ENCODE measurements at places on chromosomes 4 and X. TPM values are rescaled to one million over a fixed set of nuclear protein-coding genes. Genes with fewer than 3 reads are reported as not detected.
A peak's percentile ranks its signal among the peaks of the same experiment; 100 is the strongest.

Gene SLITRK4
- 4.9 TPM for total RNA-seq

Gene SPANXN4
- not detected for total RNA-seq

DNA sequence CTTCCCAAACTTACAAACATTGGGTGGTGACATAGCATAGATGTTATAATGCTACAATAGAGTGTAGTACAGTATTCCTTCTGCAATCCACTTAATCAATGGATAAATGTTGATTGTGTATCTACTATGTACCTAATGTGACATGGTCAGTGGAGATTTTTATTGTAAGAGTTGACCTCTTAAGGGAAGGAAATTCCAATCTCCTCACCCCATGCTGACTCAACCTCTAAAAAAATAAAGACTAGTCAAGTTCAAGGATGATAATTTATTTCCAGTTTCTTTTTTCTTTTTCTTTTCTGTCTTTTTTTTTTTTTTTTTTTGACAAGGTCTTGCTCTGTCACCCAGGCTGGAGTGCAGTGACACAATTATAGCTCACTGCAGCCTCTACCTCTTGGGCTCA is 206.5 kb upstream of the STS start:
- H3K4me3 ChIP-seq: no peak overlapping the region
- no peak overlapping the region for H3K27ac ChIP-seq
- no peaks in the 10 kb centered on the region for H3K27me3 ChIP-seq
- no peaks in the 10 kb centered on the region for H3K4me1 ChIP-seq
- no peaks in the 10 kb centered on the region for H3K36me3 ChIP-seq

DNA sequence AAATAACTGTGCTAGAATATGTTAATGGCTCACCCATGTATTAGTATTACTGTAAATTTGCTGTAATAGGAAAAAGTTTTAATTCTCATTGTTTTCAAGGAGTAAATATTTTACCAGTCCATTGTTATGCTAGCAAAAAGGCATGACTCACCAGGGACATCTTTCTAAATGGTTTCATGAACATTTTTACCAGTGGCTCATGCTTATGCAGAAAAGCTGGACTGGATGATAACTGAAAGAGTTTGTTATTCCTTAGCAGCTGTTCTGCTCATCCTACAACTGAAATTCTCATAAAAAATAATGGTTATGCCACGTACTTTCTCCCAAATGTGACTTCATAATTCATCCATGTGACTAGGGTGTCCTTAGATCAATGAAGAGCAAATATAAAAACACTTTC is 111.9 kb upstream of the PCDH18 start:
- H3K27ac ChIP-seq: no peak overlapping the region
- no peak overlapping the region for H3K4me3 ChIP-seq
- H3K27me3 ChIP-seq: no peaks in the 10 kb centered on the region

GRCh38 chr4:108327642-108328382 is 159.1 kb upstream of the LEF1 start:
- no peak for DNase-seq
- H3K36me3 ChIP-seq: no peaks in the 10 kb centered on the region
- no peak overlapping the region for H3K4me3 ChIP-seq
- H3K27ac ChIP-seq: no peak overlapping the region

Gene MYOZ2
- total RNA-seq: 11.0 TPM

GRCh38 chr4:31069151-31069550 is 349.0 kb downstream of the PCDH7 start:
- H3K4me1 ChIP-seq: peaks cover 21% of the 10 kb centered on the region
- H3K27ac ChIP-seq: peak overlapping the region; percentile 70
- H3K36me3 ChIP-seq: no peaks in the 10 kb centered on the region
- no peaks in the 10 kb centered on the region for H3K27me3 ChIP-seq
- DNase-seq: no peak

Gene VCX
- total RNA-seq: not detected

Gene IL3RA
- total RNA-seq: 13.5 TPM

Gene GAGE12J
- not detected for total RNA-seq

Measured in thoracic aorta (tissue), 2 donors.